ENCODE measurements at places on chromosomes 5 and 9.

DNA sequence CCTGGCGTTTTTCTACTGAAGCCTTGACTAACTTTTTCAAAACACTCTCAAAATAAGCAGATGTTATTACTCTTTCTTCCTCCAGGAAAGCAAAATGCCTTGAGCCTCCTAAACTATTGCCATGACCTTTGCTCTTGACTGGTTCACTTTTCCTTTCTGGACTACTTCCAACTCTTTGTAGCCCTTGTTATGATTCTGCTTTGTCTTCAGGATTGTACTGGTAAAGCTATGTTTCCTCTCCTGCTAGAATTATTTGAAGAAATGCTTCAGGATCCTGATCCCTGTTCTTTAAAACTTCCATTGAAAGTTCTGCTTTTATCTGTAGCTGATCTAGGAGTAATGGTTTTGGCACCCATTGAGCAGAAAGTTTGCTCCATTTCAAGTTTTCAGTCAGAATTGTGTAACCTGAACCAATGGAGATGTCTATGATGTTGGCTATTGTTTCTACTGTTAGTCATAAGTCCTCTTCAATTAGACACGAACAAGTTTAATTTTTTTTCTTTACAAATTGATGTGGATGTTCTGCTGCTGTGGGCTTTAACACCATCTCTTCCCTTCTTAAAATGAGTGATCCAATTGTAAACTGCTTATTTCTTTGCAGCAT, 1356.4 kb downstream of the EFNA5 start:
- DNase-seq: no peak

DNA sequence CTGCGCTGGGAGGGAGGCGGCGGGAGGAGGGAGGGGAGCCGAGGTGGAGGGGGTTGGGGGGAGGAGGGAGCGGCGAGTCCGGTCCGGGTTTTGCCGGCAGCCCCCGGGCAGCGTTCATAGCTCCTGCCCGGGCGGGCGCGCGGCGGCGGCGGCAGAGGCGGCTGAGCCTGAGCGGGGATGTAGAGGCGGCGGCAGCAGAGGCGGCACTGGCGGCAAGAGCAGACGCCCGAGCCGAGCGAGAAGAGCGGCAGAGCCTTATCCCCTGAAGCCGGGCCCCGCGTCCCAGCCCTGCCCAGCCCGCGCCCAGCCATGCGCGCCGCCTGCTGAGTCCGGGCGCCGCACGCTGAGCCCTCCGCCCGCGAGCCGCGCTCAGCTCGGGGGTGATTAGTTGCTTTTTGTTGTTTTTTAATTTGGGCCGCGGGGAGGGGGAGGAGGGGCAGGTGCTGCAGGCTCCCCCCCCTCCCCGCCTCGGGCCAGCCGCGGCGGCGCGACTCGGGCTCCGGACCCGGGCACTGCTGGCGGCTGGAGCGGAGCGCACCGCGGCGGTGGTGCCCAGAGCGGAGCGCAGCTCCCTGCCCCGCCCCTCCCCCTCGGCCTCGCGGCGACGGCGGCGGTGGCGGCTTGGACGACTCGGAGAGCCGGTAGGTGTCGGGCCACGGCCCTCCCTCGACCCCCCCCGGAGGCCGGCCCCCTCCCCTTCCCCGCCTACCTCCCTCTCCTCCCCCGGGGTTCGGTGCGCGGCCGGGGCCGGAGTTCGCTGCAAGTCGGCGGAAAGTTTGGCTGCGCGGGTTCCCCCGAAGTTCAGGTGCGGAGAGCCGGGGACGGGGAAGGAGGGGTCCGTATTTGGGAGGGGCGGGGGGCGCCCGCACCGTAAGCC, at the start of gene CXXC5:
Gene CXXC5, plus strand, starts transcription at position 145 of the 877 bp plus-strand sequence. CDS start 32,175 bp downstream, outside the sequence.
- no peak for DNase-seq

GRCh38 chr9:15843931-15844330, 291.1 kb downstream of the CCDC171 start:
- DNase-seq: no peak

DNA sequence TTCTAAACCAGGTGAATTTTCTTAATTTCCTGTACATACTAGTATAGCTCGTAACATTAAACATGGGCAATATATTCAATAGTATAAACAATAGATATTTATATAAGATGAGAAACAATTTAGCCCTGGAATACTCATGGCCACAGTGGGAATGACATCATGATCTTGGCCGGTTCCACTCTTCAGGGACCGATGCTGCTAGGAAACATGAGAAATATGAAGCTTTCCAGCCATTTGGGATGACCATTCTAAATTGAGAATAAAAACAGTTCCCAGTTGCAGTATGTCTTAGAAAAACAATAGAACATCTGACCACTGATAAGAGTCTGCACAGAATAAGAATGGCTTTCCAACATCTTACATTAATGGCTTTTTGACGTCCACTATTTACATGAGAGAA, 33.3 kb upstream of the SLCO6A1 start:
- no peak for DNase-seq

DNA sequence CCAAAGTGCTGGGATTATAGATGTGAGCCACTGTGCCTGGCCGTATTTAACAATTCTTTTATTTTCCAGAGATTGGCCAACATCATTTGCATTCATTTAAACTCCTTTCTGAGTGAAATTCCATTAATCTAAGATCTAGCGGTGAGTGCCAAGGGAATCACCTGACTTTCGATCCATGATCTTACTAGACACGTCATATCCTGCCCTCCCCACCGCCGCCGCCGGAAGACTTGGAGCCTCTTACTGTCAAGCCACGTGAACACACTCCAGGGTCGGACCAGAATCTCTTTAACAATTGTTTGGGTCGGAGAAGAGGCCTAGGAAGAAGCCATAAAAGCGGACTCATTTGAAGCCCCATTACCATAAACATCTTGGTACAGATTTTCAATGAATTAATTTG, 12.9 kb downstream of the INPP5E start:
- no peak for DNase-seq

DNA sequence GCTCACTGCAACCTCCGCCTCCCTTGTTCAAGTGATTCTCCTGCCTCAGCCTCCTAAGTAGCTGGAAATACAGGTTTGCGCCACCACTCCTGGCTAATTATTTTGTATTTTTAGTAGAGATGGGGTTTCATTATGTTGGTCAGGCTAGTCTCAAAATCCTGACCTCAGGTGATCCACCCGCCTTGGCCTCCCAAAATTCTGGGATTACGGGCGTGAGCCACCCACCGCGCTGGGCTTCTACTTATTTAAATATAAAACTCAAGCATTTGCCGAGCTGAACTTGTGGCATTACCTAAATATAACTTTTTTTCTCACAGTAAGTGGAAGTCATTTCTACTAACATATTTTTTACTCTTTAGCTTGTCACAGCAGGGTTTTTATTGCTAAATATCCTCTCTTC, 1356.3 kb upstream of the ACO1 start:
- DNase-seq: no peak

DNA sequence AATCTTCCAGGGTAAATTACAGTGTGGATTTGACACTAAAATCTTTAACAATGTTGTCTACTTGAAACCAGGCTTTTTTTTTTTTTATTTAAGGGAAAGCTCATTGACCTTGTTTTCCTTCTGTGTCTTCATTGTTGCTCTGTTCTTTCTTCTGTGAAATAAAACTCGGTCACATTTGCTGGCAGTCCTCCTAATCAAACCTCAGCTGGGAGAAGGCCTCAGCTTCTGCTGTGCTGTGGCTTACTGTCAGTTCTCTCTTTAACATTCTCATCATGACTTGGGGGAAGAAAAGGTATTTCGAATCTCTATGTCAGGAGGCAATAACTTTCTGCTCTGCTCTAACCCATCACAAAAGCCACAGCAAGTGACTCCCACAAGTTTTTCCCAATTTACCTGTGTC, 268.9 kb downstream of the ZNF608 start:
- DNase-seq: no peak

- no peak for DNase-seq
Measured at GRCh38 chr5:127856292-127856691, 153.1 kb downstream of the CCDC192 start.

DNA sequence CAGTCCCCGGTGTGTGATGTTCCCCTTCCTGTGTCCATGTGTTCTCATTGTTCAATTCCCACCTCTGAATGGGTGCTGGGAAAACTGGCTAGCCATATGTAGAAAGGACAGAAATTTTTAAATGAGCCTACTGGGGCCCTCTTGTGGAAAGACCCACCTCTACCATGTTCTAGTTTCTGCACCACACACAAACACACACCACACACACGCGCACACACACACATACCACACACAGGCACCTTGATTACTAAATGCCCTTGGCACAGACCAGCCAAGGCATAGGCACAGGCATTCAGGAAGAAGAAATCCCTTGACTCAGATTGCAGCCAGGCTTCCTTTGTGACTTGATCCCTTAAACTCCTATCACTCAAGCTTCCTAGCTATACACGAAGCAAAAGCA, 60.5 kb downstream of the SIL1 start:
- DNase-seq: no peak

Measured in AG09309 (cell line).